COR-L47 (cell line): ENCODE measurements at places on chromosomes 13 and 19.

DNA sequence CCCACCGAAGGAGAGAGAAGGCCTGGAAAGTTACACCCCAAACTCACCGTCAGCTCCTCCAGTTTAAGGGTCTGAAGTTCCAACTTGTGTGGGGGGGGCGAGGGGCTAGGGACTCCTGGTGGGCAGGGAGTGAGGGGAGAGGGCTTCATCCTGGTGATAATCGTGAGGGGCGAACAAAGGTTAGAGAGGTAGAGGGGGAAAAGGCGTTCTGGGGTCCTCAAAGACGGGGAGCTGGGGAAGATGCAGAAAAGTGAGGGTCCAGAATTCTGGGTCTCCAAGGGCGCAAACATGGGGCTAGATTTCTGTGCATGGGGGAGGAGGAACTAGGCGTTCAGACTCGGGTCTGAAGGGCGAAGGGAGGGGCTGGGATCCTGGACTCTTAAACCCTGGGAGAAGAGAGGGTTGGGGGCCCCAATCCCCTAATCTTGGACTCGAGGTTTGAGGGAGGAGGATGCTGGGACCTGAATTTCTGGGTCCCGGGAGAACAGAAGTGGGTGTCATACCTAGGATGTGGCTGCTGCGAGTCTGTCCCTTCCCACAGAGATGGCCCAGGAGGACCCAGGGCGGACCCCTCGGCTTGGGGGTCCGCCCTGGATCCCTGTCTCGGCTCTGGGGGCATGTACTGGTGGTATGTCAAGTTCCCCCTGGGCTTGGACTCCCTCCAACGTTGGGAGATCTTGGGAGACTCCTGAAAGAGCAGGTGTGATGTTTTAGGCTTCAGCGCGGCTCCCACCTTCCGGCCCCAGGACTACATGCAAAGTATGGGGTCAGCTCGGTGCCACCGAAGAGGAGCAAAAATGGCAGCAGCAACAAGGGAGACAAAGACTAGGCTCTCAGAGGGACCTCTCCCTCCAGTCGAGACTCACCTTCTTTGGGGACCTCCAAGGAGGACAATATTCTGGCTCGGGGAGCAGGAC, 4.5 kb downstream of the MAMSTR start:
- DNase-seq = no peak

- no peak for DNase-seq
Measured at GRCh38 chr19:19650331-19650730, 6.9 kb upstream of the GMIP start.

- no peak for DNase-seq
Measured at GRCh38 chr19:46630586-46631205, 5.3 kb downstream of the GNG8 start.

GRCh38 chr13:63433546-63434150, 2018.0 kb upstream of the PCDH20 start:
- no peak for DNase-seq

- no peak for DNase-seq
Measured at GRCh38 chr19:28294395-28294794, 918.6 kb downstream of the UQCRFS1 start.

DNA sequence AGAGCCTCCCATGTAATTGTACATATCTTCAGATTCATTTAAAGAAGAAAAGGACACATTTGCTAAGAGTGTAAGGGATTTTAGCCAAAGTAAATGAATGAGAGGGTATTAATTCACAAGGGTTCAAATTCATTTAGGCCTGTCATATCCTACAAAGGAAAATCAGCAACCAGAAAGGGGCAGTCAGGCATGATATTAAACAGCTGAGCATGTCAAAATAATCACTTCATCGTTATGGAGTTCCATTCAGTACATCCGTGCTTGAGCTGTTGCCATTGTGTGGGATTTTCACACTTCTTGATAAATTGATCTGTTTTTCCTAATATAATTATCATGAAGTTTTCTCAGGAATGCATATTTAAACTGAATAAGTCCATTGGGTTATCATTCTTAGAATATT, 567.1 kb downstream of the GPC5 start:
- DNase-seq = no peak

DNA sequence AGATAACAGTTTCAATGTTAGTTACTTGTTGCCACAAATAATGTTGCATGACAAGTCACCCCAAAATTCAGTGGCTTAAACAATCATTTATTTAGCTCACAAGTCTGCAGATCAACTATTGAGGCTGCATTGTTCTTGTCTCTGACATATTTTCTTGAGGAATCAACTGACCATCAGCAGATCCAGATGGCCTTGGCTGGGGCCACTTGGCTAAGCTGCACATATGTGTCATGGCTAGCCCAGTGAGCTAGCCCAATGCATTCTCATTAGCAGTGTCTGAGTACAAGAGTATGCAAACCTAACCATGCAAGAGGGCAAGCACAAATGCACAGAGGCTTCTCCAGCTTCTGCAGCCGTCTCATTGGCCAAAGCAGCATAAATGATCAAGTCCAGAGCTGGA, 180.4 kb downstream of the DNAJC15 start:
- no peak for DNase-seq

DNA sequence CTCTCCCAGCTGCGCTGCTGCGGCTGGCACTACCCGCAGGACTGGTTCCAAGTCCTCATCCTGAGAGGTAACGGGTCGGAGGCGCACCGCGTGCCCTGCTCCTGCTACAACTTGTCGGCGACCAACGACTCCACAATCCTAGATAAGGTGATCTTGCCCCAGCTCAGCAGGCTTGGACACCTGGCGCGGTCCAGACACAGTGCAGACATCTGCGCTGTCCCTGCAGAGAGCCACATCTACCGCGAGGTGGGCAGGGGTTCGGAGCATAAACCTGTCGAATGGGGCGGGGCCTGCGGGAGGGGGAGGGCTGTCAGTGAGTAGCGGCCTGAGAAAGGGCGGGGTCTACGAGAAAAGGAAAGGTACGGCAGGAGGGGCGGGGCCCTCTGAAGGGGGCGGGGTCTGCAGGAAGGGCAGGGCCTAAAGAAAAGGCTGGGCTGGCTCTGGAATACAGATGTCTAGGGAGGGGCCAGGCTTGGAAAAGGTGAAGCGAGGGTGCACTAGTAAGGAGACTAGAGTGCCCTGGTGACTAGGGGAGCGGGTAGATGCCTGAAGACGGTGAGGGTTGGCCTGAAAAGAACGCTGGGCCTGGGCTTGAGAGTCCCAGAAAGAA, 3.6 kb downstream of the CD37 start:
- no peak for DNase-seq

DNA sequence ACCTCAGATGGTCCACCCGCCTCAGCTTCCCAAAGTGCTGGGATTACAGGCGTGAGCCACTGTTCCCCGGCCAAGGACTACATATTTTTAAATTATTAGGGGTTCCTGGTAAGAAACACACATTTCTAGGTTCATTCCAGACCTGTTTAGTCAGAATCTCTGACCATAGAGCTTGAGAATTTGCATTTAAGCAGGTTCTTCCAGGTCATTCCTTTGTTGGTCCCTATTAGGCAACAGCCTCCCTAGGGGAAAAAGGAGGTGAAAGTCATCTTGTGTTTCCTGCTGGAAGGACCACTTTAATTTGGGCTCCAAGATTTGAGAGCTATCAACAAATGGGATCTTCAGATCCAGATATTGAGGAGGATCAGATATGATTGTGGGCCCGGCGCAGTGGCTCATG, 16.3 kb downstream of the S1PR2 start:
- DNase-seq = no peak

GRCh38 chr13:34708566-34709313, 233.3 kb upstream of the NBEA start:
- DNase-seq = no peak

- no peak for DNase-seq
Measured at GRCh38 chr19:44712864-44713515, 14.0 kb downstream of the CEACAM16 start.
